DMS79 (cell line): ENCODE measurements at places on chromosomes 7 and 10.

- no peak for DNase-seq
These were observed 30.6 kb upstream of the IKZF1 start for GRCh38 chr7:50273870-50274269.

DNA sequence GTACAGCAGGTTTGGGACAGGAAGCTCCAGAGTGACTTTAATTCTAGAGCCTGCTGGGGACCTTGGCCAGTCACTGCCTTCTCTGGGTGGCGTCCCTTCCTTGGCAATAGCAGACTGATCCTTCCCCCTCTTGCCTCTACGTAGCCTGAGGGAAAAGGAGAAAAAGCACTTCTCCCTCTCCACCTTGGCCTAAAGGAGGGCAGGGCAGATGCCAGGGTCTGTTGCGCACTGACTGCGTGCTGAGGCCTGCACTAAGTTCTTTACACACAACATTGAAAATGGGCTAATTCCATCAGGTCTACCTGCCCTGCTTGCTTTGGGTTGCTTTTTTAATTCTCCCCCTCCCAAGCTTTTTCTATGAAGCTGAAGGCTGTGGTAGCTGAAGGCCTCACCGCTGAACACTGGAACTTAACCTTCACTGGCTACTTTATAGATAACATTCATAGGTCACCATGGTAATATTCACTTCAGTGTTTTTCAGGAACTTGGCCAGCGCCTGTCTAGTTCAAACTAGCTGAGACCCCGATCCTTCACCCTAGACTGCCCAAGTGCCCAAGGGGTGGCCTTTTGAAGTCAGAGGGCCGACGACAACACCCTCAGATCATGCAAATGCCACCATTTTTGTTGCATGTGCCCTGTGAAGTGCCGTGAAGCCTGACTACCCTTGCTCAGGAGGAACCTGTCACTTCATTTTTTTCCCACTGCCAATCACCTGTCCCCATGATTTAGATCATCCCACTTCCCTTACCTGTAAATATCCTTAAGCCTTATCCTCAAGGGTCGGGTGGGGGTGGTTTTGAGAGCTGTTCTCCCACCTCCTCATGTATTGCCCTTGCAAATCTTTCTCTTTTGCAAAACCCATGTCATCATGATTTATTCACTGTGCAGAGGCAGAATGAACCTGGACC is 28.7 kb downstream of the PRF1 start:
- no peak for DNase-seq

- DNase-seq: no peak
These were observed 122.7 kb downstream of the PRKAG2 start for GRCh38 chr7:151754142-151754590.

DNA sequence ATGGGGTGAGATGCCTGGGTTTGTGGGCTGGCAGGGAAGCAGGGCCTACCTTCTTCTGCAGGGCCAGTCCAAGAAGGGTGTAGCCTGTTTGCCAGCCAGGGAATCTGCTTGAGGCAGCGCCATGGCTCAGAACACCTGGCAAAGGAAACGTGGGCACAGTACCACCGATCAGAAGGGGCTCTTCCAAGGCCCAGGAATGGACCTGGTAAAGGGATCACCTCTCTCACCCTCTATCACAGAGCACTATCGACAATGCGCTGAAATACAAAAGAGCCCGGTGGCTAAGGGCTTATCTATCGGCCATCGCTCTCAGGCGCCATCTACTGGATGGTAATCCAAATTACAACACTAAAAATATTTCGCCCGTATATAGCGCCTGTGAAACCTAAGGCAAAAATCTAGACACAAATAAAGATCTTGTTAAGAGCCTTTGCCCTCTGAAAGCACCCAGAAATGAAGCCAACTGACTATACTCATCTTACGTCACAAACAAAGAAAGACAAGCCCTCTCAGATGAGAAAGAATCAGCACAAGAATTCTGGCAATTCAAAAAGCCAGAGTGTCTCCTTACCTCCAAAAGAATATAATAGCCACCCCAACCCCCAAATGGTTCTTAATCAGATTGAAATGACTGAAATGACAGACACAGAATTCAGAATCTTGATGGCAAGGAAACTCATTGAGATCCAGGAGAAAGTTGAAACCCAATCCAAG is 217.8 kb upstream of the HPS1 start:
- no peak for DNase-seq
